Tracheal epithelial cell (primary cell): ENCODE measurements at places on chromosomes 5 and 9. TPM values are rescaled to one million over a fixed set of nuclear protein-coding genes. Genes with fewer than 3 reads are reported as not detected.

Gene C5orf52
- total RNA-seq, result not detected in 2 replicates

Gene GCNT4
- total RNA-seq, result 3.6 and 4.7 TPM in 2 replicates

Gene HRH2
- total RNA-seq, result not detected in 2 replicates

Gene LPAR1
- total RNA-seq, result 8.5 and 14.5 TPM in 2 replicates
